ENCODE measurements at places on chromosomes 7 and 10.

DNA sequence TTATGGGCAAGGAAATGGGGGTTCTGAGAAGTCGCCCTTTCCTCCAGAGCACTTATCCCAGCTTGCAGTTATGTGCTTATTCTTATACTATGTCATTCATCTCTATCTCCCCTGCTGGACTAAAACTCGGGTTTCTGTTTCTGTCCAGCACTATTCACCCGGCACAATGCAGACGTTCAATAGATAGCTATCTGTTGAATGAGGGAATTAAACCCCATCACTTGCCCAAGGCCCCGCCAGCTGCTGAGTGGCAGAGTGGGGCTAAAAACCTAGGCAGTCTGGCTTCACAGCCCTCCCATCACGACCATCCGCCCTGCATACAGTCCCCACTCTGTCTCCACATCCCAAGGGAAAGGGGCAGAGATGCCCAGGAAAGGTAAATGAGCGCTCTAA, 5.4 kb downstream of the SLIT1 start:
- DNase-seq = no peak

DNA sequence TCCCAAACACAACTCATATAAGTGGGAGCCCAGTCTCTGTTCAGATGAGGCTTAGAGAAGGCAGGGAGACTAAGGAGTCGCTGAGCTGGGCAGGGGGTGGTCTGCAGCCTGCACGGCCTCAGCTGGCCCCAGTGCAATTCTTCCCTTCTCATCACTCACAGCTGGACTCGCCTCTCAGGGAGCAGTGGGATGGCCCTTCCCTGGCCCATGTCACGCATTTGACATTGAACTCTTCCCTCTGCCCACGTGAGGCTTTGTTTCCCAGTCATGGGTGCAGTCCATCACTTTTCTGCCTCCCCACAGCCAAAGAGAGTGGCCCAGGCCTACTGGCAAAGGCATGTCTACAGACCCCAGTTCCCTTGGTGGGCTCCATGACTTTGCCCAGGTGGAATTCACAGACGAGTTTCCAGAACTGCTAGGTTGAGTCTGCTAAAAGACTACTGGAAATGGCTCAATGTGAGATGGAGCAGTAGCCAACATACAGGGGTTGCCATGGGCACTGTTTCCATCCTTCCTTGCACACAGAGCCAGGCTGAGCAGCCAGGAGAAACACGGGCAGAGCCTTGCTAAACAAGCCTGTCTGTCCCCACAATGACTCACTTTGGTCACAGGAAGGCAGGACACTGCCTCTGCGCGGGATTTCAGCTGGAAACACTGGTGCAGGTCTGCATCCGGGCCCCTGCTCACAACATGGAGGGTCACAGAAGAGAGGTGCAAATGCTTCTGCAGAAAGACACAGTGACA, 90.1 kb downstream of the OAT start:
- DNase-seq = no peak

DNA sequence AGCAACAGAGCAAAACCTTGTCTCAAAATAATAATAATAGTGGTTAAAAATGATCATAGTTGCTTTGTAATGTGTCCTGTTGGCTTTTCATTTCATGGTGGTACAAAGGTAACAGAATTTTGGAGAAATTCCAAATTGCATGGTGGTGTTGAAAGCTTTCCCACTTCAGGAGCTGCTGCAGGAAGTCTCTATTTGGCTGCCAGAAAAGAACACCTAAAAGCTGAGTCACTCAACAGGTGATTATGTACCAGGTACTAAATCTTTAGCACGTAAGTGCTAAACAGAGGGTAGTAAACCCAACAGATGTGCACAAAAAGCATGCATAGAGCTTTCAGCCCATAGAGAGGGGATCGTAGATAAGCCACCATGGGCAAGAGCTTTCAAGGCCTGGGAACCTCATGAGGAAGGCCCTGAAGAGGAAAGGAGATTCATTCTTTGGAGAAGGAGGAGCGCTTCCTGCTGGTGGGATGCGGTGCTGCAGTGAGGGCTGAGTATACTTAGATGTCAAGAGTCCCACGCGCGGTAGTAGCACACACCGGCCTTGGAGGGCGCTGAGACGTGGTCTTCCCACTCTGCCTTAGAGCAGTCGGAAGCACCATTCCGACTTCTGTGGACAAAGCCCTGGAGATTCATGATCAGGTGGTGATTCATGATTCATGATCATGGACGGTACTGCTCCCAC, 118.7 kb downstream of the RALA start:
- DNase-seq = no peak

GRCh38 chr7:55110993-55111361, 92.2 kb downstream of the EGFR start:
- DNase-seq = no peak

- no peak for DNase-seq
Measured at GRCh38 chr7:14687777-14688176, 214.8 kb downstream of the DGKB start.

DNA sequence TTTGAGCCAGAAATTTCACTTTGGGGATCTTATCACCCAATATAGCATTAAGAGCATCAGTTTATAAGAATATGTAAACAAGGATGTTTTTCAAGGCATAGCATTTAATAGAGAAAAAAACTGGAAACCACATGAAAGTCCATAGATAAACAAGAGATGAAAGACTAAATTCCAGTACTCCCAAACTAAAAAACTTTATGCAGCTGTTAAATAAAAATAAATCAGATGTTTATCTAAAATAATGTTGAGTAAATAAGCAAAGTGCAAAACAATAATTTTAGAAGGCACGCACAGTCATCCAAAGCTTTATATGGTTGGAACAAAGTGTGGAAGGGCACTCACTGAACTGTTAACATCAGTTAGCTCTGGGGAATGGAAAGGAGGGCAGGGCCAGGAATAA, 21.0 kb downstream of the RNLS start:
- no peak for DNase-seq

GRCh38 chr10:101139421-101139911, 8.4 kb downstream of the TLX1 start:
- no peak for DNase-seq

DNA sequence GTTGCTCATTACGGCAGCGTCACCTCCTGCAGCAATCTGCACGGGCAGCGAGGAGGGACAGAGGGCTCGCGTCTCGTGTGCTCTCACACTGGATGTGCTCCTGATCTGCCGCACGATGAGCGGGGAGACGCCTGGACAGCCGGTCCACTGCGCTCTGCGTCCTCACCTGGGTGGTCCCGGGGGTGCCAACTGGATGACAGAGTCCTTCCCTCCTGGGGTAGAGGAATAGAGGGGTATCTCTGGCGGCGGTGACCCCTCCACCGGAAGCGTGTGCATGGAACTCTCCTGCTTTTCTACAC, 3.4 kb downstream of the FAM20C start:
- DNase-seq = no peak
